ENCODE measurements at places on chromosomes 6 and 20.
A peak's percentile ranks its signal among the peaks of the same experiment; 100 is the strongest.

GRCh38 chr6:28080631-28081485 is 490 bp downstream of the ZNF165 start:
- DNase-seq: peak; percentile 88

- no peak for DNase-seq
Observed at GRCh38 chr6:42616716-42617115, 52.9 kb downstream of the UBR2 start.

- DNase-seq: no peak
Observed at GRCh38 chr6:159919011-159919511, 28.3 kb downstream of the MAS1 start.

GRCh38 chr6:17349427-17349826 is 44.0 kb upstream of the CAP2 start:
- no peak for DNase-seq

DNA sequence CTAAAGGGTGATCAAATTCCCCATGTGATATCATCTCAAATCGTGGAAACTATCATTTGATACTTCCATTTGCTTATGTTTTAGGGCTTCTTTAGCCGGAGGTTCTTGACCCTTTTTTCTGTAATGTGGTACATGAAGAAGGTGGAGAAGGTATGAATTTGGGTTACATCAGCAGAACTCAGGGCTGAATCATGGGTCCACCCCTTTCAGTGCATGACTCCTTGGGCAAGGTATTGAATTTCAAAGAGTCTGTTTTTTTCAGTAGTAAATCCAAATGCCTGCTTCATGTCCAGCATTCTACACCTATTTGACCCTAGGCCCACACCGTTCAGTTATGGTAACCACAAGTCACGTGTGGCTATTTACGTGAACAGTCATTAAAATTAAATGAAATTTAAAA is 30.6 kb upstream of the QKI start:
- DNase-seq: no peak

GRCh38 chr6:9131616-9132015 is 696.3 kb upstream of the SLC35B3 start:
- no peak for DNase-seq

- DNase-seq: no peak
Observed at GRCh38 chr6:73180763-73181619, 44.3 kb downstream of the KHDC1L start.

- no peak for DNase-seq
Observed at GRCh38 chr6:37588735-37589108, 89.0 kb upstream of the CCDC167 start.

- no peak for DNase-seq
Observed at GRCh38 chr6:154377726-154378125, 21.1 kb upstream of the IPCEF1 start.

DNA sequence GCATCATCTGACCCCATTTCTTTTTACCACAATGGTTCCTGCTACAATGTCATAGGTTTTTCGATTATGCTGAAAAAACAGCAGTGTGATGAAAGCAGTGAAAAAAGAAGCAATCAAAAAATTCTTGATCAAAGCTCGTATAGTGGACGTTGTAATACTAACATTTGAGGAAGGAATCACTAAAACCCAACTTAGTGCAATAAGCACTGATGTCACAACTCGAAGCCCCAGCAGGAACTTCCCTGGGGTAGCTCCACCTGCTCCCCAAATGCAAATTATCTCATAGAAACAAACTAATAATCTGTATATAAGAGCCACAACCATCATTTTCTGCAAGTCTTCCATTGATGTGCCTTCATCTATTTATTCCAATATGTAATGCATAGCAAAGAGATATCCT is 285.6 kb upstream of the SGK1 start:
- DNase-seq: no peak
